ENCODE measurements at places on chromosomes 7 and 10. TPM values are rescaled to one million over a fixed set of nuclear protein-coding genes. Genes with fewer than 3 reads are reported as not detected.

COL26A1 gene
- not detected for total RNA-seq

SHH gene
- 0.11 TPM for total RNA-seq

SFTPA2 gene
- not detected for total RNA-seq

ADAMTS14 gene
- total RNA-seq, result 0.10 TPM

FIS1 gene
- 177 TPM for total RNA-seq

FRG2B gene
- not detected for total RNA-seq

MSS51 gene
- total RNA-seq, result 0.61 TPM

AMPH gene
- total RNA-seq, result not detected
